Heart right ventricle (tissue), 16 donors: ENCODE measurements at places on chromosomes 4 and X. TPM values are rescaled to one million over a fixed set of nuclear protein-coding genes. Genes with fewer than 3 reads are reported as not detected.
A peak's percentile ranks its signal among the peaks of the same experiment; 100 is the strongest.

- DNase-seq: no peak
These were observed 793 bp downstream of the ARSJ start for GRCh38 chr4:113978561-113979147.

DNA sequence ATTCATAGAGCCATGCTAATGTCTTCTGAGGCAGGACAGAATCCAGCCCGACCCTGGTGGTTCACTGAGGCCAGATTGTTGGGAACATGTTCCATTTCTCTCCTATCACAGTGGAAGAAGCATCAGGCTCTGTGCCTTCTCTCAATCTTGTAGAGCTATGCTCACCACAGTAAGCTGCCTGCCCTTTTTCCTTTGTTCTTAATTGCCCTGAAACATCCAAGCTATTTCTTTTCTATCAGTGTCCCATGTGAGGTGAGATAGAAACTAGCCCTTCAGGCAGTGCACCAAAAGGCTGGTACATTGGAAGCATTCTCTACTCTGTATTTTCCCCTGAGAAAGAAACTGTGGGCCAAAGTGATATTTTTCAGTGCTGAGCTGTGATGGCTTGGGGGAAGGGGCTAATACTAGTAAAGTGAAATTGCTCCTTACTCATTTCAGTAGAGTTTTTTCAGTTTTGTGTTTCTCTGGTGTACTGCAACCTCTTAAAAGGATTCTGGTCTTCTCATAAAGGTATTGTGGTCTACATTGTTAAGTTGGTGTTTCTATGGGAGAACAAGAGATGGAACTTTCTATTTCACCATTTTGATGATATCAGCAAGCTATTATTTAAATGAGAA, 611.2 kb downstream of the RPA4 start:
- no peak for DNase-seq

- peak; percentile 63 for DNase-seq
These were observed 4.5 kb upstream of the NKX1-1 start for GRCh38 chr4:1410491-1411325.

DNA sequence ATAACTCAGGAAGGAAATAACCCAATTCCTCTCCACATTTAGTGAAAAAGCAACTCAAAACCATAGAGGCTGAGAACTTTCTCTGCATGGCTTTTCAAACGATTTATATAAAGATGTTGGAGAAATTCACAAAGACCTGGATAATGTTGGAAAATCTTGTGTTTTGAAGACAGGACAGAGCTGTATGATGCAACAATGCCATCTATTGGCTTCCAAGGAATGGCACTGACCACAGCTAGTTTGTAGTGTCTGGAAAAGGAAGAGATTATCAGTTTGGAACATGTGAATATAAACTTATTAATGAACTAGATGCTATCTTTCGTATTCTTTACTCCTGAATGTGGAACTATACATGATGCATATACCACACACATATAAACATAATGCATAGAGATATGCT, 503.6 kb downstream of the IL1RAPL1 start:
- peak; percentile 5 for DNase-seq

Gene ZCCHC13
- not detected for total RNA-seq

DNA sequence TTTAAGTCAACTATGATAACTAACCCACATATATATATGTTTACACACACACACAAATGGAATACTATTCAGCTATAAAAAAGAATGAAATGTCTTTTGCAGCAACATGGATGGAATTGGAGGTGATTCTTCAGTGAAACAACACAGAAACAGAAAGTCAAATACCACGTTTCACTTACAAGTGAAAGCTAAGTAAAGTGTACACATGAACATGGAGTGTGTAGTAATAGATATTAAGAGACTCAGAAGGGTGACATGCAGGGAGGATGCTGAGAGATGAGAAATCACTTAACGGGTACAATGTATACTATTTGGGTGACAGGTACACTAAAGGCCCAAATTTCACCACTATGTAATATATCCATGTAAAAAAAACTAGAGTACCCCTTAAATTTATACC, 146.5 kb downstream of the FBXW7 start:
- no peak for DNase-seq

DNA sequence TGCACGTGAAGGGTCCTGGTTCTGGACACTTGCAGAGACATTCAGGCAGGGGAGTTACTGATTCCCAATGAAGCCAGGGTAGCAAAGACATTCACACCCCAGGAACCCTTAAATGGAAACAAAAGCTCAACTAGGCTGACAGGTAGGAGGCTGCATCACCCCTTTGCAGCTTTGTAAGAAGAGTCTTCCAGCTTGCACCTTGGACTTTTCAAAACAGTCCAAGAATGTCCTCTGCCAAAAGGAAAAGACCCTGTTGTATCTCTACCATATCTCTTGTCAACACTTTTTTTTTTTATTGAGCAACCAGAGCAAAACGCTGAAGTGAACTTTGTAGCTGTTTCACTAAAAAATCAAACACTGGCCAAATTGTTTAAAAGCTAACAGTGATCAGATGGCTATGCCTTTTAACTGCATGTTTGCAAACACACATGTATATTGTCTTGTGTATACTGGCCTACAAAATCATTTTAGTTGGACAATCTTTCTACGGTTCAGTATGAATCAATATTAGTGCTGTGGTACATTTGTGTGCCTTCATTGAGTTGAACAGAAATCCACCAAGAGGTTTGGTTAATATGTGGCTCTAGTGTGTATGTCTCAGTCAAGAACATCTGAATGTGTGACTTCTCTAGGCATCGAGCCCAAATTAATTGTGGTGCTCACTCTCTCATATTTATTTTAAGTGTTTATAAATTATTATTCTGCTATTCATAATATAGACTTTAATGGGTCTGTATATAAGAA, 18.5 kb upstream of the WWC2 start:
- DNase-seq: no peak

GRCh38 chr4:80446248-80446647, 110.7 kb downstream of the CFAP299 start:
- DNase-seq: no peak

DNA sequence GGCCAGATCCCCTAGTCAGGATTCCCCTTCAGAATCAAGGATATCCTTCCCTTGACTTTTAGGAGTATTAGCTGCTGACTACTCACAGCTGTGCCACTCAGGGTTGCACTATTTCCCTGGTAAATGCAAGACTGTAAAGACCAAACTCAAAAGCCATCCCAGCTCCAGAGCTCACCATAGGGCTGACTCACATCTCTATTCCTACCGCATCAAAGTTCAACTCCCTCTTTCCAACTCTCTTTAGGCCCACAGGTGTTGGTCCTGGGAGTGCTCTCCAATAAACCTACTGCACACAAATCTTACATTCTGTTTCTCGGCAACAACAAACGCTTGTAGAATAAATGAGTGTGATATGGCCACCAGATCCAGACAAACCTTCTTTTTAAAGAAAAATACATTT, 109.6 kb downstream of the PPP3CA start:
- DNase-seq: no peak

GRCh38 chr4:159055833-159056232, 47.0 kb upstream of the RAPGEF2 start:
- no peak for DNase-seq

- DNase-seq: no peak
These were observed 25.0 kb downstream of the AFF1 start for GRCh38 chr4:86959588-86960500.

GRCh38 chr4:87011340-87012034, 76.7 kb downstream of the AFF1 start:
- peak; percentile 31 for DNase-seq

- DNase-seq: no peak
These were observed 20.1 kb downstream of the CLTRN start for GRCh38 chrX:15644560-15644872.

Gene SULT1E1
- total RNA-seq: not detected
